ENCODE measurements at places on chromosomes 4 and X.

DNA sequence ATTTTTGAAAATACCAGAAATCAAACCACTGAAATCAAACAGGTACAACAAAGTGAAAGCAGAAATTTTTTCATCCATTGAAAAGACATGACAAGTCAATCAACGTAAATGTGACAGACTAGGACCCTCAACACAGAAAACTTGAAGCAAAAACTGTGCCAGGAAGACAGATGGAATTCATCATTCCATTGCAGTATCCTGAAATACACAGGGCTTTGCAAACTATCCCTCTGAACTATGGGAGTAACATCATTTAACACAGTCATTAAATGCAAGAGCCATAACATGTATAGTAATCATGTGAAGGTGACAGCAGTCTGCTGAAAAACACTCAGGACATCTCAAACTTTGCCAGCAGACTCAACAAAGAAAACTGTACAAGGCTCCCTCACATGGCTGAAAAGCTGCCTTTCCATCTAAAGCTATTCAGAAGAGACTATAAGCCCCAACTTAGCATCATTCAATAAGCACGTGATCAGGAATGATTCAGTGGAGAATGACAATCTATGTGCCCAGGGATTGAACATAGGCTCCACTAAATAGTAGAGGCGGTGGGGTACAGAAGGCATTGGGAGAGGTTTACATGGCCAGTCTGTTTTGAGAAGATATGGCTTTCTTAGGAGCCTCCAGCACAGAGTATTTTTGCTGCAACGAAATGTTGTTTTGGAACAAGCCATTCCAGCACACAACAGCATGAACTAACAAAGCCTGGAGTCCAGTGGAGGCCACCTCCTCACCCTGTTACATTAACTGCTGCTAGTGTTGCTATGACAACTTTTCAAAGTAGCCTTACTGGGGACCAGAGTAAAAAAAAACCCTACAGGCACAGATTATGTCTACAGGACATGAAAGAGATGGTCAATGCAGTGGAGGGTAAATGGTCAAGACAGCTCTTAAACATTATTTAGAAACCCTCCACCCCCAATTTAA lies 274.5 kb upstream of the NOCT start:
- no peak for DNase-seq

DNA sequence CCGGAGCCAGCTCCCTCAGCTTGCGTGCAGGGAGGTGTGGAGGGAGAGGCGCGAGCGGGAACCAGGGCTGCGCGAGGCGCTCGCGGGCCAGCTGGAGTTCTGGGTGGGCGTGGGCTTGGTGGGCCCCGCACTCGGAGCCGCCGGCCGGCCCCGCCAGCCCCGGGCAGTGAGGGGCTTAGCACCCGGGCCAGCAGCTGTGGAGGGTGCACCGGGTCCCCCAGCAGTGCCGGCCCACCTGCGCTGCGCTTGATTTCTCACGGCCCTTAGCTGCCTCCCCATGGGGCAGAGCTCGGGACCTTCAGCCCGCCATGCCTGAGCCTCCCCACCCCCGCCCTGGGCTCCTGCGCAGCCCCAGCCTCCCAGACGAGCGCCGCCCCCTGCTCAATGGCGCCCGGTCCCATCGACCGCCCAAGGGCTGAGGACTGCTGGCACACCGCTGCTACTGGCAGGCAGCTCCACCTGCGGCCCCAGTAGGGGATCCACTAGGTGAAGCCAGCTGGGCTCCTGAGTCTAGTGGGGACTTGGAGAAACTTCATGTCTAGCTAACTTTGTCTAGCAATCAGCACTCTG lies 37.8 kb upstream of the SMARCAD1 start:
- DNase-seq, result no peak

- DNase-seq, result no peak
Observed at GRCh38 chr4:43275779-43276178, 383.3 kb downstream of the GRXCR1 start.

- DNase-seq, result no peak
Observed at GRCh38 chr4:108901291-108901690, 138.4 kb upstream of the ETNPPL start.

- no peak for DNase-seq
Observed at GRCh38 chrX:7637066-7637465, 205.9 kb upstream of the VCX start.

DNA sequence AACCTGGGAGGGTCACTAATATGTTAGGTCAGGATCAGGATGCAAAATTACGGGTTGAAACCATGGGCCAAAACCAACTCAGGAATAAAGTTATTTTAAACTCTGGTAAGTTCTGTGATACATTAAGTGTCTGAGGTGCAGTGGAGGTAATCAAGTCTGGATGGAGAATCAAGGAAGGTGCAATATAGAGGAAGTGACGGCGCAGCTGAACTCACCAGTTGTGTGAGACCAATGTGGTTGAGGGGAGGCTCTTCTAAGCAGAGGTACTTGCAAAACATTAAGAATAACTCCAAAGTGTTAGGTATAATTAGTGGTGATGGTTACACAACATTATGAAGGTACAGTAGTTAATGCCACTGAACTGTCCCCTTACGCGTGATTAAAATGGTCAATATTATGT lies 19.7 kb downstream of the GAB3 start:
- no peak for DNase-seq

DNA sequence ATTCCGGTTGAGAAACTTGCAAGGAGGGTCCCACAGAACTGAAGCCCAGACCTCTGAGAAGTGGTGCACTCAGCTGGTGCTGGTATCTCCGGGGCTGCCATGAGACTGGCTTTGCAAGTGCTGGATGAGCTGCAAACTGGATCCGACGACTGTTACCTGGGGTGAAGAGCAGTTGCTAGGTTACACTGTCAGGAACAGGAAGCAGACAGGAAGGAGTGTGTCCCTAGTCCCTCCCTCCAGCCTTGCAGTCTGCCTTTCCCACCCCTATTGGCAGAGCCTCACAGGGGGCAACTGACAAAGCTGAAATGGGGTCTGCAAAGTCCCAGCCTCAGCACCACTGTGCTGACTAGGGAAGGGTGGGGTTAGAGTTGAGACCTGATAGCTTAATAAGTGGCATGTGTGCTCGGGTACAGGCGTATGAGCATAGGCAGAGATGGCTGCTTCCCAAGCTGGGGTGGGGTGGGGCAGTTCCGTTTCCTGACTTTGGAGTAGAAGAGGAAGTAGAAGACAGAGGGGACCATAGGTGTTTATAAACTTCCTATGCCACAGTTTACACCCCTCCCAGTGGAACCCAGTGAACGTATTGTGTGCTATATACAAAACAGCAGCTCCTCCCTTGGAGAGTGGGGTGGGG lies 18.0 kb downstream of the PPEF1 start:
- no peak for DNase-seq

- no peak for DNase-seq
Observed at GRCh38 chr4:123488916-123489315, 92.3 kb downstream of the SPRY1 start.

- peak; percentile 66 for DNase-seq
Observed at GRCh38 chr4:141636771-141637460, 533 bp downstream of the IL15 start.

- DNase-seq, result no peak
Observed at GRCh38 chr4:187501731-187502130, 493.8 kb upstream of the ZFP42 start.

- no peak for DNase-seq
Observed at GRCh38 chr4:184821242-184821641, 4.5 kb downstream of the ACSL1 start.

DNA sequence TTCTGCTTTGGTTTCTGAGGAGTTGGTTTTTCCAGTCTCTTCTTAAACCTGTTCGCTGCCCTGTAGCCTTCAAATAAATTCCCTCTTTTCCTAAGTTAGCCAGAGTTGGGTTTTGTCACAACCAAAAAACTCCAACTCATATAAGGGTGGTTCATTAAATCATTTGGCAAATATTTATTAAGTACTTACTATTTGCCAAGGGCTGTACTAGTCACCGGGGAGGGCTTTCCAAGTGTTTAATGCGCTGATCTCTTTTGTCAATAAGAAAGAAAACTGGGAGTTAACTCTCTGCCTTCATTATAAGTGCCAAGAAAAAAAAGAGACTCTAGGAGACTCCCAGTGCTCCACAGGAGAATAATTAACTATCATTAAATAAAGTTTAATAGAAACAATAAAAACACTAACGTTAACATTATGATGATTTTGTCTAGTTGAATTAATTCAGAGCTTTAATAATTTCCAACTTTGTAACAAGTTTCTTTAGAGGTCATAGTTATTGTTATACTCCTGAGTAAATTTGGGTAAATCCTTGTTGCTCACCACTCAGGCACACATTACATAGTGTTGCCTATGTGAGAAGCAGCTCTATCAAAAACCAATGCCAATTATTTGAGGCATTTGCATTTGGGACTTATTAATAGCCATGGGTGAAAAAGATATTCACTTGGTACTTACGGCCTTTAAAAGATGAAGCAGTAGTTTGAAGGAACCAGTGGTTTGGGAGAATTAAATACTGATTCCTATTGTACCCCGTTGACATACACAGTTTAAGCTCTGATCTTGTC lies 122.5 kb upstream of the TEX13D start:
- no peak for DNase-seq

GRCh38 chrX:140057001-140057411 lies 91.7 kb upstream of the CXorf66 start:
- peak; percentile 49 for DNase-seq

DNA sequence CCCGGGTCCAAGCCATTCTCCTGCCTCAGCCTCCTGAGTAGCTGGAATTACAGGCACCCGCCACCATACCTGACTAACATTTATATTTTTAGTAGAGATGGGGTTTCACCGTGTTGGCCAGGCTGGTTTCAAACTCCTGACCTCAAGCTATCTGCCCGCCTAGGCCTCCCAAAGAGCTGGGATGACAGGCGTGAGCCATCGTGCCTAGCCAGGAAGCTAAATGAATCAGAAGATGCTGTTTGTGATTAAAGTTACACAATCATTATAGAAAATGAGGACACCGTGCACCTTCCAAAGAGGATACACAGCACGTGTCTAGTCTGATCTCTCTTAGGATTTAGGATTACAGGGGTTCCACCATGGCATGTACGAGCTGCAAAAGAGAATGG lies 99.6 kb downstream of the DHRSX start:
- no peak for DNase-seq

DNA sequence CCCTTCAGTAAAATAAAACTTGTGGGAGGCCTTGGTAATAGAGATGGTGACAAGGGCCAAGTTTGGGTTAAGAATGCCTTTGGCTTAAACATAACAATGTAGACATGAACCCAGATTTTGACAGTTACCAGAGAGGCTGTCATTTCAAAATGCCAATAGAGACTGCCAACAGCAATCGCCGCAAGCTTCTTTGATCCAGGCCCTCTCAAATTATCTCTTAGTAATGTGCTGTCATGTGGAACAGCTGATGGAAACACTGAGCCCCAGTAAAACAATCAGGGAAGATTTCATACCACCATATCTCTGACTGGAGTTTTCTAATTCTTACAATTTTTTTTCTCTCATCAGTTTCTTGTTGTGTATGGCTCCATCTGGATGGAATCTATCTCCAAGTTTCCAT lies 80.5 kb downstream of the ZNF330 start:
- no peak for DNase-seq

DNA sequence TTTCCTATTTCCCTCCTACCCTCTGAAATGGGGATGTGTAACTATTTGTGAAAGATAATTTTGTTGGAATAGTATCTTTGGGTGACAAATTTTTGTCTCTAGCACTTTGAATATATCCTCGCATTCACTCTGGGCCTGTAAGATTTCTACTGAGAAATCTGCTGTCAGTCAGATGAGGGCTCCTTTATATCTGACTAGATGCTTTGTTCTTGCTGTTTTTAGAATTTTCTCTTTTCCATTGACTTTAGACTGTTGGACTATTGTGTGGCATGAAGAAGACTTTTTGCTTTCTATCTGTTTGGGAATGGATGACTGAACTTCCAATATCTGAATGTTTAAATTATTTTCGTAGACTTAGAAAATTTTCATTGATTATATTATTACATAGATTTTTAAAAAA lies 54.2 kb upstream of the GRID2 start:
- DNase-seq, result no peak

DNA sequence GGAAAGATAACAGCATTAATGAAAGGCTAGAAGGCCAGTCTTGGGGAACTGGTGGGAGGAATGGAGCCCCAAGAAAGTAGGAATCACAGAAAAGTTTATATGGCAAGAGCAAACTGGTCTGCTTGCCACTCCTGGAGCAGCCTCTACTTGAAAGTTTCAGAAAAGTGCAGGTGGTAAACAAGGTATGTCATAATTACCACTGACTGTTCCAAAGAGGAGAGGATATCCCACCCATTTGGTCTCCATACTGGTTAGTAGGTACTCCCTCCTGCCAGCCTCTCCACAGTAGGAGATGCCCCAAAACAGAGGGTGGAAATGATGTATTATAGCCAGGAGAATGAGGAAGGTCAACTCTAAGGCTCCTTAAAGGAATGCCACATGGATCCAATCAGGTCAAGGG lies 145.1 kb downstream of the INPP4B start:
- DNase-seq, result no peak

DNA sequence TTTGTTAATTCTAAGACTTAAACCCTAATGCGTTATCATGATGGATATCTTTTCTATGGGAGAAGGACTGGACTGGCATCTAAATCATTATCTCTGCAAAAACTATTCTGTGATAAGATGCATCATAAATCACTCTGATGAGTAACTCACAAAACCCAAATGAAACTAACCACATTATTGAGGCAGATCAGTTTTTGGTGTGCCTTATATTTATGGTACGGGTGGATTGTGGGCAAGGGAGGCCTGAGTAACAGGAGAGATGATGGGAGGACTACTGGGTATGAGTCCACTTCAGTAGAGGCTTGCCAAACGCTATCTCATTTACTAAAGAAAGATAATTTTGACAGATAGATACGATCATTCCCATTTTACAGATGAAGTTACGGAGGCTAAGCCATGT lies 66.4 kb upstream of the GUCY1A1 start:
- DNase-seq, result no peak

GRCh38 chr4:116358633-116359222 lies 726.6 kb downstream of the TRAM1L1 start:
- DNase-seq, result peak; percentile 88

DNA sequence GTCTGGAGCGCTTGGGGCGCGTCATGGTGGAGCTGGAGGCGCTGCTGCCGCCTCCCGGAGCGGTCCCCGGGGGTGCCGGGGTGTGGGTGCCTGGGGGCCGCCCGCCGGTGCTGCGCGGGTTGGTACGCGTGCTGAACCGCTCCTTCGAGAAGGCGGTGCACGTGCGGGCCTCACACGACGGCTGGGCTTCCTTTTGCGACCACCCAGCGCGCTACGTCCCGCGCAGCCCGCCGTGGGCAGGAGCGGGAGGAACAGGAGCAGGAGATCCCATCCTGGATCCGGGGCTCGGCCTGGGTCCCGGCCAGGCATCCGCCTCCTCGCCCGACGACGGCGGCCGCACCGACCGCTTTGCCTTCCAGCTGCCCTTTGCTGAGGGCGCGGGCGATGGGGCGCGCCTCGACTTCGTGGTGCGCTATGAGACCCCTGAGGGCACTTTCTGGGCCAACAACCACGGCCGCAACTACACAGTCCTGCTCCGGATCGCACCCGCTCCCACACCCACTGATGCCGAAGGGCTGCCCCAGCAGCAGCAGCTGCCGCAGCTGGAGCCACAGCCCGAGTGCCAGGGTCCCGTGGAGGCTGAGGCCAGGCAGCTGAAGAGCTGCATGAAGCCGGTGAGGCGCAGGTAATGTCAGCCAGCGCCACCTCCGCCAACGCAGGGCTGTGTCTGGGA lies 792 bp downstream of the PPP1R3F start:
- DNase-seq, result peak; percentile 64

GRCh38 chrX:78619834-78620233 lies 39.3 kb downstream of the RTL3 start:
- DNase-seq, result peak; percentile 36

GRCh38 chr4:81454948-81455347 lies 16.8 kb downstream of the RASGEF1B start:
- no peak for DNase-seq
